ENCODE measurements at places on chromosomes 13 and 19.

- no peak for DNase-seq
Measured at GRCh38 chr13:30061217-30061616, 210.8 kb upstream of the UBL3 start.

DNA sequence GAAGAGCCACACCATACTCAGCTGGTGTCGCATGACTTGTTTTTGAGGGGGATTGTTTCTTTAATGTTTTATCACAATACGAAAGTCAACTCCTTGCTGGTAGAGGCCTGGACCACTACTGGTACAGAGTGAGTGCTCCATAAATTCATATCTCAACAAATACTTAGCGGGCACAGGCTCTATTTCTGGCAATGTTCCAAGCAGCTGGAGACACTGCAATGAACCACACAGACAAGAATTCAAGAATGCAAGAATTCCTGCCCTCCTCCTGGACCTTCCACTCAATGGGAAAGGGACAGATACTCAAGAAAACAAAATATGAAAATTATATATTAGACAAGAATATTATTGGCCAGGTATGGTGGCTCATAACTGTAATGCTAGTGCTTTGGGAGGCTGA is 5.1 kb upstream of the FXYD5 start:
- no peak for DNase-seq

- DNase-seq = no peak
Measured at GRCh38 chr13:36395280-36395679, 37.0 kb upstream of the CCNA1 start.

GRCh38 chr13:72692884-72693514 is 34.4 kb downstream of the MZT1 start:
- DNase-seq = no peak

DNA sequence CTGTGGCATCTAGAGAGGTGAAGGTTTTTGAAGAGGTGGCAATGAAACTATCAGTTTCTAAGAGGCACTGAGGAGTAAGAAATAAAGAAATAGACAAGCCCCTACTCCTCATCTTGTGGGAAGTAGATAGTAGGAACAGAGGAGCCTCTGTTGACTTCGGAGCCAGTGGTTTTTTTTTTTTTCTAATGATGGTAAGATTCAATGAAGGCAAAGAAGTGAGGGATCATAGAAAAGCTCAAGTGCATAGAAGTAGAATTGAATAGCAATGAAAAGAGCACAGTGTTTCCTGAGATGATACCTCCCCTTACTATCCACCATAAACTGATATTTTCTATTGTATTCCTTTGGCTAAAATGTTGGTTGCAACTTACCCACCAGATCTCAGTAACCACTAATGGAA is 46.3 kb downstream of the FREM2 start:
- no peak for DNase-seq

- DNase-seq = no peak
Measured at GRCh38 chr13:99277629-99278028, 19.4 kb upstream of the GPR18 start.

GRCh38 chr13:90834700-90835099 is 512.8 kb upstream of the MIR17HG start:
- DNase-seq = no peak

GRCh38 chr13:59342400-59342799 is 821.3 kb downstream of the DIAPH3 start:
- no peak for DNase-seq

- no peak for DNase-seq
Measured at GRCh38 chr13:35876601-35877000, 254.6 kb downstream of the DCLK1 start.

DNA sequence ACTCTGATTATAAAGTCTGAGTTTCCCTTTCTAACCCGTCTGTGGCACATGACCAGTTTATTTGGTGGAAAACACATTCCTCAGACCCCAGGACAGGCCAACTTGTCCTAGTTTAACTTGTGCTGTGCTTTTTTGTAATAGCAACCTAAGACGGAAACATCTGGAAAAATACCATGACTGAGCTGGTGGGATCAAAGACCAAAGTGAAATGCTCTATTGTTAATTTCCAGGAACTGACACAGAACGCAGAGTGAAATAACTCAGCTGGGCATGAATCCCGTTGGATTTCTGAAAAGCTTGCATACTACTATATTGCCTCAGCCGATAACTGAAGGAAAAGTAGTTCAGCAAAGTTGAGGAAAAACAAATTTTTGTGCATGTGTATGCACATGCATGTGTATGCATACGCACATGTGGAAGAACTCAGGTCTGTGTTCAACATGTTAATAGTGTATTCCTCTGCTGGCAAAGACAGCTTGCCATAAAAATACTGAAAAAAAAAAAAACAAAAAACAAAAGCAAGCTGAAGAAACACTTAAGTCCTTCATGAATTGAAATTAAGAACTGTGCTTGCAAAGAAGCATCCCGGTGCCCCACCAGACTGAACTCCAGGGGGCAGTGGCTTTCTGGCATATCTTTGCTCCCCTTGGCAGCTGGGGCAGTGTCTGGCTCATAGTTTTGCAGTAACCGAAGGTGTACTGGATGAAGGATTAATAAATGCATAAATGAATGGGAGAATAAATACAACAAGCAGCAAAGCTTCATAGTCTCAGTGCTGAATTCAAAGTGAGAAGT is 187.8 kb downstream of the LHFPL6 start:
- no peak for DNase-seq

GRCh38 chr19:41940731-41941409 is 12.6 kb upstream of the ERFL start:
- no peak for DNase-seq

- DNase-seq = no peak
Measured at GRCh38 chr13:111657013-111657412, 336.6 kb downstream of the TEX29 start.

DNA sequence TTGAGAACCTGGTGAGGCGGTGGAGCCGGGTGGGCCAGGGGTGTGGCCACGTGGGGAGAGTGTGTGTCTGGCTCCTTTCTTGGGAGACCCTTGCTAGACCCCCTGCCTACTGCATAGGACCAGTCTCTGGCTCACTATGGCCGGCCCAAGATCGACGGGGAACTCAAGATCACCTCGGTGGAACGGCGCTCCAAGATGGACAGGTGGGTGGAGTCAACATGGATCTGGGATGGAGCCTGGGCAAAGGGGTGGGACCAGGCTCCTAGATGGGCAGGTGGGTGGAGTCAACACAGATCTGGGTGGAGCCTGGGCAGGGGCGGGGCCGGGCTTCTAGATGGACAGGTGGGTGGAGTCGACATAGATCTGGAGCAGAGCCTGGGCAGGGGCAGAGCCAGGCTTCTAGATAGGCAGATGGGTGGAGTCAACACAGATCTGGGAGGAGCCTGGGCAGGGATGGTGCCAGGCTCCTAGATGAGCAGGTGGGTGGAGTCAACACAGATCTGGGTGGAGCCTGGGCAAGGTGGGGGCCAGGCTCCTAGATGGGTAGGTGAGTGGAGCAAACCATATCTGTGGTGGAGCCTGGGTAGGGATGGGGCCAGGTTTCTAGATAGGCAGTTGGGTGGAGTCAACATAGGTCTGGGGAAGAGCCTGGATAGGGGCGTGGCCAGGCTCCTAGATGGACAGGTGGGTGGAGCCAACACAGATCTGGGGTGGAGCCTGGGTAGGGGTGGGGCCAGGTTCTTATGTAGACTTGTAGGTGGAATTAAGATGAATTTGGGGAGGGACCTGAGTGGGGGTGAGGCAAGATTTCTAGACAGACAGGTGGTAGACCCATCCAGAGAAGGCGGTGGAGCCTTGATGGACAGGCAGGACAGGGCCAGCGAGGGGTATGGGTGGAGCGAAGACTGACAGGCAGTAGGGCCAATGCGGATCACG is 56.5 kb downstream of the VAV1 start:
- peak; percentile 63 for DNase-seq

DNA sequence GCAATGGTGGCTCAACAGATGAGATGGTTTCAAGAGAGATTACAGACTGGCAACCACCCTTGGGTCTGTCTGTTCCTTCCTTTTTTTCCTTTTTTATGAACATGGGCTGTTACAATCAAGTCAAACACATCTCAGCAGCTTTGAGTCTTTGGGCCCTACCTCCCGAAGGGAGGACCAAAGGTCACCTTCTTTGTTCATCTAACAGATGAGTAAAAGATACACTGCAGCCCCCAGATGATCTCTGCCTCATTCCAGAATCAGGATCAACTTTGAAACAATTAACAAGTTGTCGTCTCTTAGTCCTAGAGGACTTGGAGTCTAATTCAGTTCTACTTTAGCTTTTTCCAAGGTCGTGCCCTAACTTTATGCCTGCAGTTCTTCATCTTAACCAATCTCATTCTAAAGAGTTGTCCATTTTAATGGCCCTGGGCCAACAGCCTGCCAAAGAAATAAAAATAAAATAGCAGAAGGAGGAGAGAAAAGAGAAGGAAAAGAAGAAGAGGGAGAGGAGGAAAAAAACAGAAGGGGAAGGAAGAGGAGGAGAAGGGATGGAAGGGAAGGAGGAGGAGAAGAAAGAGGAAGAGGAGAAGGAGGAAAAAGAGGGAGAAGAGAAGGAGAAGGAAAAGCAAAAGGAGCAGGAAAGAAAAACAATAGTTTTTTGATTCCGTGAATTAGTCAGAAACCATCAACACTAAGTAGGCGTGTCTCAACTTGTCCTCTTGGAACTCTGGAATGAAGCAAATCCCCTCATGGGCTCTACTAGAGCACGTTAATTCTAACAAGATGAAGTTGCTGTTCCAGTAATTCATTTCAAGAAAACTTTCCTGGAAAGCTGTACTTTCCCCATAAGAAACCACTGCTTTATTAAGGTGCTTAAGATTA is 281.2 kb downstream of the FOXO1 start:
- no peak for DNase-seq

DNA sequence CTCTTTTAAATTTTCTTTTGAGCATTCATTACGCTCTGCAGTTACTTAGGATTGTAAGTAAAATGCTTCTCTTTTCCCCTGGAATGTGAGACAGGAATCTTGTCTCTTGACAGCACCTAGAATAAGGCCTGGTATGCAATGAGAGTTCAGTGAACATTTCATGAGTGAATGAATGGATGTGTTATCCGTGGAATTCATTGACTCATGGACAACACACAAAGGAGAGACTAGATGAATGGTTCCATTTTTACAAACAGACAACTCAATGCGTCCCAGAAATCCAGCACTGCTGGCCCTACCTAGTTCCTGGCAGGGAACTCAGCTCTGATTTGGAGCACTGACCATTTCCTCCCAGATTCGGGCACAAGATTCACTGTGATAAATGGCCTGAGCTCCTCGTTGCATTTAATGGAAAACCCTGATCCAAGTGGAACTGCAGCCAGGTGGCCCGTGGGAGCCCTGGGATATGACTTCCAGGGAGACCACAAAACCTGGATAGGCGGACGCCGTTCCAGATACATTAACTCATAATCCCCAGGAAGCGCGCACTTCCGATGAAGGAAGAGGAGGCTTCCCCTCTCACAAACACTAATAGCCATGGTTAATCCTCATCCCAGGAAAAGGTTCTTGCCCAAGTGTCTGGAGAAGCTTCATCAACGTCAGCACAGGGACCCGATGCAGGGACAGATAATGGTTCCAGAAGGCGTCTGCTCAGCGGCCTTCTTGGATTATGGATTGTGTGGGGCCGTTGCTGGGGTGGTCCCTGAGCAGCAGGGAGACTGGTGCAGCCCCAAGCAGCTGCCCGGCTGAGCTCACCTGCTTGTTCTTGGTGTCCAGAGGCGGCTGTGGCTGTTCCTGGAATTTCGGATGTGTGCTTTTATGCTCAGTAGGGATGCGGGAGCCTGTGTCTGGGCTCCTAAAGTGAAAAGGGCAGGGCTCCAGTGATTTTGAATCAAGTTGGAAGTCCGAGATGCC is 211.1 kb upstream of the TSHZ3 start:
- no peak for DNase-seq

DNA sequence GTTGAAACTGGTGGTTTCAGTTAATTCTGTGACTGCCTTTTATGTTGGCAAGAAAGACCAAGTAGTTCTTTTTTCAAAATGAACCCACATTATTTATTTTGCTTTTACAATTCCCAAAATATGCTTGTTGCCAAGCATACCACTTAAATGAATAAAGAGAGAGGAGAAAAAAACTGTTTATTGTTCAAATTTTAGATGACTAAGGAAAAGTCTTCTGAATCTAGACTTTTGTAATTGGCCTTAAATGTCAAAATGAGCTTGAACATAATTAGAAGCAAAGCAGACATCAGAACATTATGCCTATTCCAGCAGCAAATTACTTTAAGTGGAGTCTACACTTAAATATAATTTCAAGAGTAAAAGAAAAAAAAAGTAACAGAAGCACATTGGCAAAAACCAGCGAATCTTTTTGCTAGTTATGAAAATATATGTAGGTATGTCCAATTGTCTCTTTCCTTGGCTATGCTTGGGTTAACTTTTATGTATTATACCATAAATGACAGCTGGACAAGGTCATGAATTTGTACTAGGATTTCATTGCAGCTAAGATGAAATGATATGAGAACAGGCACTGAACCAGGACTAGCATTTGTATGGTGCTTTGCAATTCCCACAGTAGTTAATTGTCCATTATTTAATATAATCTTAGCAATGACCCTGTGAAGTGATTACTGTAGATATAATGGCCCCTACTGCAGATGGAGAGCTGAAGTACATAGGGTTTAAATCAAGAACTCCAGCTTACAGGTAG is 211.9 kb downstream of the NALCN start:
- no peak for DNase-seq

GRCh38 chr19:42075364-42075615 is 676 bp upstream of the ZNF574 start:
- no peak for DNase-seq

- DNase-seq = no peak
Measured at GRCh38 chr19:56718231-56718630, 46.7 kb upstream of the ZNF835 start.

GRCh38 chr19:13861714-13862531 is 15.0 kb upstream of the NANOS3 start:
- DNase-seq = peak; percentile 91

Measured in stimulated activated CD4-positive, alpha-beta T cell treated with anti-CD3 and anti-CD28 coated beads, Interleukin-2, amount 100 ng/mL, for 24 hours (primary cell).